ENCODE measurements at places on chromosomes 1 and 21.

GRCh38 chr1:21859669-21860179 lies 47.7 kb downstream of the LDLRAD2 start:
- no peak for DNase-seq

- no peak for DNase-seq
These were observed 62.6 kb upstream of the CLDN14 start for GRCh38 chr21:36542312-36543101.

- no peak for DNase-seq
These were observed 44.2 kb downstream of the CTH start for GRCh38 chr1:70455291-70455690.

DNA sequence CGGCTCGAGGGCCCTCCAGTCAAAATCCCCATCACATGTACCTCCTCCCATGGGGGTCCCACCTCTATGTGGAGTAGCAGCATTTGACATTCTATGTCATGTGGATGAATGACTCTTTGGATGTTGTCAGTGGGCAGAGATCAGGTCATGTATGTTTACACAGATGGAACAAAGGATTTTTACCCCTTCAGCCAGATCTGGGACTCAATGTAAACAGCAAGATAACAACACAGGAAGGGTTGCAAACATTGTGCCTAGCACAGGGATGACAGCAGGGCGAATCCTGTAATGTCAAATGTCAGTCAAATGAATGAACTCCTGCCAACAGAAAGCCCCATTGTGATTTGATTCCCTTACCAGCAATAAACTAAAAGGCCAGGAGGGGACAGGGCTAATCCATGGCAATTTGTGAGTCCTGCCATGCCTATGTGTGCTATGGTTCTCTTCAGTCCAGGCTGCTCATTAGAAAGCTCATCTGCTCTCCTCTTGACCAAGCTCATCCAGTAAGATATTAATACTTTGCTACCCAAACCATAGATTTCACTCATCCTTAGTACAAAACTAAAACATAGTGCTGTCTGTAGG lies 60.3 kb downstream of the PGBD5 start:
- no peak for DNase-seq

DNA sequence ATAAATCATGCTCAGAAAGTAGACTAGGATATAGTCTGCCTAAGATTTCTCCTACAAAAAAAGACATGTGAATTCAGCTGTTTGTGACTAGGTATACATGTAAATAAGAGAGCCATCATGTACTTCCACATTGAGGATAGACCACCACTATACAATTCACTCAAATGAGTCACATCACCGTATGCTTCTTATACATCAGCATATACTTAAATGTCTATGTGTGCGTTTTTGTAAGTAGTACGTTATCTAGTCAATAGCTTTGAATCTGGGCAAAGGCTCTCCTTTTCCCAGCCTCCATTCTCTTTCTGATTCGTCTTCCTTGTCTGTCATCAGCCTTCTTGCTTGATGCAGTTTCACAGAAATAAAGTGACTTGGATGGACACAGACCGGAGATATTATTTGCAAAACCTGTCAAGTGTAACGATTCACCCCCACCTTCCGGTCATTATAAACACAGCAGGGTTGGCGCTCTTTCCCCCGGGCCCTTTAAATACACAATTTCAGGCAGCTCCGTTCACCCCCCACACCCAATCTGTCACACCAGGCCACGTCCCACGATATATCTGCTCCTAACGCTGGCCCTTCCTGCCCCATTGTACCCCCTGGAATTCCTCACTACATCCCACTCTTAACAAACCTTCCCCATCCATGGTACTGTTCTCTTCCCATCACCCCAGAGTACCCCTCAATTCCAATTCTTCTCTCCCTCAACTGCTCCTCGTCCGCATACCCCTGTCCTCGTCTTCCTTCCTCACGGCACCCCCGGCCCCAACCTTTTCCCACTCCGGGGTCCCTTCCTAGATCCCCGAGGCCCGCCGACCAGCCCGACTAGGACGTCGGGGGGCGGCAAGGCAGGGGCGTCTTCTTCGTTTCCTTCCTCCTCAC lies 636 bp downstream of the VAMP4 start:
- peak; percentile 54 for DNase-seq

GRCh38 chr1:226691247-226691646 lies 47.8 kb downstream of the ITPKB start:
- peak; percentile 76 for DNase-seq

DNA sequence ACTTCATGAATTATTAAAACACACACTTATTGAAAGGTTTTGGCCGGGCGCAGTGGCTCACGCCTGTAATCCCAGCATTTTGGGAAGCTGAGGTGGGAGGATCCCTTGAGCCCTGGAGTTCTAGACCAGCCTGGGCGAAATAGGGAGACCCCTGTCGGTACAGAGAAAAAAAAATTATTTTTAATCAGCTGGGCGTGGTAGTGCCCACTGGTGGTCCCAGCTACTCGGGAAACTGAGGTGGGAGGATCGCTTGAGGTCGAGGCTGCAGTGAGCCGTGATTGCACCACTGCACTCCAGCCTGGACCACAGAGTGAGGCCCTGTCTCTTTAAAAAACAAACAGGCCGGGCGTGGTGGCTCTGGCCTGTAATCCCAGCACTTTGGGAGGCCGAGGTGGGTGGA lies 1.7 kb downstream of the GABPB2 start:
- no peak for DNase-seq

DNA sequence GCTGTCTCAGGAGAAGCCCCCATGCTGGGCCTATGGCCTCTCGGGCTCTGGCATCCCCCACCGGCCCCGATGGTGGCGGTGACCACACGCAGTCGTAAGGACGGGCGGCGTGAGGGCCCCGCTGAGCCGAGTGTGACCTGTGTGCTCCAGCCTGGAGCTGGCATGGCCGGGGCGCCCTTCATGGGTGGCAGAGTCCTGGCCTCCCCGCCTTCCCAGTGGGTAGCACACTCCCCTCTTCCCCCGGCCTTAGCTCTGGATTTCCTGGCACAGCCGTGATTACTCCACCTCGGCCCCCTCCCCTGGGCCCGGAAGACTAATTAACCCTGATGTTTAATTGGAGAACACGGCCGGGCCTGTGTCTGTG lies 44.6 kb downstream of the SLX9 start:
- no peak for DNase-seq

DNA sequence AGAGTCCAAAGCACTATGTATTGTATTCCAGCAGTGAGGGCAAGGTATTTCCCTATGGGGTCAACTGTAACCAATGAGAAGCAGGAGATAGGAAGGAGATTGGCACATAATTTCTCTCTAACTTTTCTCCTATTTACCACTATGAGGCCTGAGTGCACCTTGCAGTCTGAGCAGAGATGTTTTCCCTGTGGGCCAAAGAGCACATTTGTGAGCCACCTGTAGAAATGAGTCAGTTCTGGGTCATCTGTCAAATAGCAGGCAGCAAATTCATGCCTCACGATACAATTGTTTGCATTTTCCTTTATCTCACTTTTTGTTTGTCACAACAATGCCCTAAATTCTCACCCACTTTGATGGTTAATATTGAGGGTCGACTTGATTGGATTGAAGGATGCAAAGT lies 547.2 kb upstream of the NCAM2 start:
- DNase-seq: no peak

- DNase-seq: no peak
These were observed 355.1 kb downstream of the GPATCH2 start for GRCh38 chr1:217275655-217276398.

DNA sequence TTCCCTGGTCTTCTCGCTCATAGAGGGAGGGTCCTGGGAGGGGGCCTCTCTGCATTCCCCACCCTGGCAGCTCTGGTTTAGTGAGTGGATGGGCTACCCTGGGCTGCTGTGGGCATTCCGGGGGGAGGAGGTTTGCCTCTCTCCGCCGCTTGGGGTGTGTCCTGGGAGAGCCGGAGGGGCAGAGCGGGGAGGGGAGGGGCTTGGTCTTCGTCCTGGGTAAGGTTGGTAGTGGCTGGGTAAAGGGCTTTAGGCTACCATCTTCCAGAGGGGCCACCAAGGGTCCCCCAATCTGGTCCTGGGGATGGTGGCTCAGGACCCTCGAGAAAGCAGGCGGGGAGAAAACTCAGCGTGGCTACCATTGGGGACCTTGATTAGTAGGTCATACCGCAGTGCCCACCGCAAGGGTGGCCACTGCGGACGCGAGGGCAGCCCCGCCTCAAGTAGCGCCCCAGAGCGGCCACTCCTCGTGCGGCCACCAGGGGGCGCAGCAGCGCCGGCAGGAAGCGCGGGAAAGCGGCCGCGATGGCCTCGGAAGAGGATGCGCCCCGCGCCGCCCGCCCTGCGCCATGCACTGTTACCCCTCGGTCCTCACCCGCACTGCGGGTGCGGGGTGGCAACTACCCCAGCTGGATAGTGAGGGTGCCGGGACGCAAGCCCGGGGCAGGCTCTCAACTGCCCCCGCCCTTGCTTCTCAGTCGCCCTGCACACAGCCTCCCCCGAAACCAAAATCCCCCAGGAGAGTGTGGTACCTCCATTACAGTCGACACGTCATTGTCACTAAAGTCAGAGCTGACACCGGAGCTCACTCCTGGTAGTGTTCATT lies 44.1 kb upstream of the SLC25A33 start:
- DNase-seq: peak; percentile 43

- no peak for DNase-seq
These were observed 136.8 kb downstream of the GABPA start for GRCh38 chr21:25871566-25871965.

- no peak for DNase-seq
These were observed 167.7 kb downstream of the RUNX1 start for GRCh38 chr21:34881421-34881820.

GRCh38 chr1:162006081-162006480 lies 17.6 kb downstream of the OLFML2B start:
- DNase-seq: no peak

DNA sequence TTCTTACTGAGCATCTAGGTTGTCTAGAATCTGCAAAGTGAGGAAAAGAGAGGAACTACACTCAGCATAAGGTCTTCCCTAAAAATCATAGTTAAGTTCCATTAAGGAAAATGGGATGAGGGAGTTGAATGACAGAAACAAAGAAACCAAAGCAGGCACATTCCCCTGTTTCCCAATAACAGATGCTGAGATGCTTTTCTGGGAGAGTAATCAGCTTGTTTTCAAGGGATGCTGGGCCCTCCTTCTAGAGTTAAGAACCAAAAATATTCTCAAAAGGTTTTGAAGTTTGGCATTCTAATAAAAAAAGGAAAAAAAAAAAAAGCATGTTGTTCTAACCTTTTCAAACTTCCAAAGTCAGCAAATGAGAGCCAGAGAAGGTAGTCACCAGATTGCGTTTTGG lies 105.2 kb upstream of the ZNF648 start:
- no peak for DNase-seq

DNA sequence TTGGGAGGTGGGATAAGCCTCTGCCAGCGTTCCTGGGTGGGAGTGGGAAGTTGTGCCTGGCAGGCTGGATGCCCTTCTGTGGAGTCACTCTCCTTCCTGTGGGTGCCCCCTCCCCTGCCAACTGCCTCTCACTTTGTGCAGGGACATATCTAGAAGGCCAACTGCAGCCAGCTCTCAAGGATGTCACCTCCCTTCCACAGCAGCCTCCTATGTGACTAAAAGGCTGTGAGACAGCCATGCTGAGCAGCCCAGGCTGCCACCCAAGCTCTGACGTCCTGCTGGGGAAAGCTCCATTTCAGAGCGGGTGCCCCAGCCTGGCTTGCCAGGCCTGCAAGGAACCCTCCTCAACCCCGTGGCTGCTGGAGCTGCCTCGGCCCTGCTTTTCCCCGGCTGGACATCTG lies 19.6 kb upstream of the SLC26A9 start:
- no peak for DNase-seq

DNA sequence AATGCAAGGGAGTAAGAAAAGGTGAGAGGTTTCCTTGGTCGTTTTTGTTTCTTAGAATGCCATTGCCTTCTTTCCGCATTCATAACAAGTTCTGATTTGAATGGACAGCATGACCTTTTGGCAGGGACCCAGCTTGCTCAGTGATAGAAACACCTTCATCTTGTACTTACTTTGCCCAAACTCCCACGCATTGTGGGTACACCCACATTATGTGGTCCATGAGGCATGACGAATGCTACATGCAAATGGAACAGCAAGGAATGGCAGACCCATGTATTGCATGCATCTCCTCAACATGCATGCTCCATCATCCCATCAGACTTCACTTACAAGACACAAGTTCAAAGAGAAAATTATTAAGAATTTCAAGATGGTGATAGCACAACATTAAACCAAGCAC lies 102.8 kb downstream of the CDC7 start:
- DNase-seq: no peak

DNA sequence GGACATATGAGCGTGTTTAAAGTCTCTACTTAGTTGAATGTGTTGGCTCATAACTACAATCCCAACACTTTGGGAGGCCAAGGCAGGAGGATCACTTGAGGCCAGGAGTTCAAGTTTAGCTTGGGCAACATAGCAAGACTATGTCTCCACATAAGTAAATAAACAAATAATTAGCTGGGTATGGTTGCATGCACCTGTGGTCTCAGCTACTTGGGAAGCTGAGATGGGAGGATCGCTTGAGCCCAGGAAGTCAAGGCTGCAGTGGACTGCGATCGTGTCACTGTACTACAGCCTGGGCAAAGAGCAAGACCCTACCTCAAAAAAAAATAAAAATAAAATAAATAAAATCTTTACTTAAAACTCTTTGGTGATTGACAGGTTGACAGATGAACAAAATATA lies 13.0 kb upstream of the PDIK1L start:
- no peak for DNase-seq

DNA sequence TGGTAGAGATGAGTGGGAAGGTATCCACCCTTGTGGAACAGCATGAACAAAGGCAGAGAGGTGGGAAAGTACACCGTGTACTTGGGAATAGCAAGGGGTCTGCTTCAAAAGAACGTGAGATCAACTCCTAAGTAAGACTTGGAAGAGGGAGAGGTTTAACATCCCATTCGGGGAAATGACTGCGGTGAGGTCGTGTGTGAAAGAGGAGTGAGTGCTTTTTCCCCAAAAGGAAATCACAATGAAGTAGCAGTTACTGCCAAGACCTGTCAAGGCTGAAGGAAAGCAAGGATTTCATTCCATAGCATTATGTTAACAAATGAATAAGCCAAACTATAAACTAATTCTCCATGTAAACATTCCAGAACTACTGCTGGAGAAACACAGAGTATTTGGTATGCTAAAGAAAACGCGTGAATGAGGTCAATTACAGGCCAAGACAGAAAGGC lies 20.0 kb upstream of the SYDE2 start:
- DNase-seq: no peak

DNA sequence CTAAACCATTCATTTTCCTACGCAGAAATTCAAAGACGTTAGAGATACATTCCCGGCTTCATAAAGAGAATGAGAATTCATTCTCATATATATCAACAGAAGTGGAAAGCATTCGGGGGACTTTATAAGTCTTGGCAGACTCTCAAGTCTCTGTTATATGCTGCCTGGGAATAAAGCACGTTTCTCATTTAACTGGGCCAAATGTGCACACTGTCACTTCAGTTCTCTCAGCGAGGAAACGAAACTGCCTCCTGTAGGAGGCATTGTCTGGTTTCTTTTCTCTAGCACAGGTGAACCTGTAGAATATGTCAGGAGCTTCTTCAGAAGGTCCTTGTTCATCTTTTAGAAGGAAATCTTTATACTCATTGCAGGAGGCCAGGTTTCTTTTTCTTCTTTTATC lies 367.6 kb downstream of the PTBP2 start:
- no peak for DNase-seq

- DNase-seq: no peak
These were observed 13.0 kb upstream of the ST6GALNAC5 start for GRCh38 chr1:76854255-76854654.

- DNase-seq: no peak
These were observed 24.7 kb downstream of the RNF2 start for GRCh38 chr1:185070051-185070450.

Data from CD4-positive, alpha-beta T cell treated with Interleukin-4 for 4 hours (primary cell).